Osteocyte (in vitro differentiated cells): ENCODE measurements at places on chromosomes 5 and 9. TPM values are rescaled to one million over a fixed set of nuclear protein-coding genes. Genes with fewer than 3 reads are reported as not detected.

Gene GABBR2
- total RNA-seq, result not detected in 2 replicates

Gene FABP6
- total RNA-seq, result not detected in 2 replicates

Gene CACNA1B
- 0.08 and 0.13 TPM in 2 replicates for total RNA-seq

Gene SLC27A6
- 0.26 TPM in 1 of 2 replicates, not detected in the other for total RNA-seq

Gene GFI1B
- not detected in 2 replicates for total RNA-seq

Gene FAM81B
- total RNA-seq, result not detected in 2 replicates

Gene KLF9
- 83.4 and 85.3 TPM in 2 replicates for total RNA-seq

Gene SPINK13
- not detected in 2 replicates for total RNA-seq

Gene SH3PXD2B
- total RNA-seq, result 114 and 125 TPM in 2 replicates

Gene APBA1
- 5.1 and 5.2 TPM in 2 replicates for total RNA-seq

Gene C9orf50
- total RNA-seq, result not detected in 2 replicates
